ENCODE measurements at places on chromosomes 12 and 14. TPM values are rescaled to one million over a fixed set of nuclear protein-coding genes. Genes with fewer than 3 reads are reported as not detected.

The SLC39A9 gene
- 94.2 TPM for total RNA-seq

The KRT6B gene
- not detected for total RNA-seq

GRCh38 chr12:66242311-66242710 lies 53.3 kb downstream of the IRAK3 start:
- no peaks in the 10 kb centered on the region for H3K27me3 ChIP-seq
- H3K4me3 ChIP-seq = no peak overlapping the region
- DNase-seq = no peak
- peaks cover 8% of the 10 kb centered on the region for H3K4me1 ChIP-seq

GRCh38 chr12:98730412-98730811 lies 85.3 kb downstream of the APAF1 start:
- no peaks in the 10 kb centered on the region for H3K27me3 ChIP-seq
- DNase-seq = no peak
- no peak overlapping the region for H3K4me3 ChIP-seq
- H3K4me1 ChIP-seq = no peaks in the 10 kb centered on the region

The SLC7A7 gene
- total RNA-seq = 380 TPM

- no peaks in the 10 kb centered on the region for H3K4me1 ChIP-seq
- H3K27ac ChIP-seq = no peak overlapping the region
- no peaks in the 10 kb centered on the region for H3K36me3 ChIP-seq
- H3K4me3 ChIP-seq = no peak overlapping the region
- no peak for DNase-seq
- H3K27me3 ChIP-seq = no peaks in the 10 kb centered on the region
Measured at GRCh38 chr14:104318558-104319490, 180.4 kb downstream of the KIF26A start.

The GSG1 gene
- not detected for total RNA-seq
